Osteocyte (in vitro differentiated cells): ENCODE measurements at places on chromosomes 4 and X.

- no peak for DNase-seq
Observed at GRCh38 chrX:37357436-37357835, 8.3 kb downstream of the PRRG1 start.

- no peak for DNase-seq
Observed at GRCh38 chrX:132955690-132956089, 2.7 kb downstream of the HS6ST2 start.

- no peak for DNase-seq
Observed at GRCh38 chrX:22730542-22730941, 269.2 kb upstream of the DDX53 start.

GRCh38 chr4:4395849-4396627 lies 9.1 kb downstream of the NSG1 start:
- no peak for DNase-seq

DNA sequence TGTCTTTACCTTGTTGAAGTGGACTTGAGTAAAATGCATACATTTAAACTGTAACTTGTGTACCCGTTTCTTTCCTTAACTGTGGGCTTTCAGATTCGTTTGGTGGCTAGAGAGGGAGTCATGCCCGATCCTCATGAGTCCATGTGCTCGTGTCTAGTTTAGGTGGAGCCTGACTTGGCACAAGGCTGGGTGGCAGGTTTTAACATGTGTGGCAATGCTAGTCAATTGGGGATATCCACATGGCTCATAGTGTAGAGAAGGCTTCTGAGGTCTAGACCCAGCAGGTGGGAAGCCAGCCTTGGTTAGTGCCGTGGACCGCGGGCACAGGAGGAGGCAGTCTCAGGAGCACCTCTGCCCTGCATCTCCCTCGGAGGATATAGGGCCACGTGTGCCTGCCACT lies 48.5 kb upstream of the CLCN4 start:
- DNase-seq, result no peak

DNA sequence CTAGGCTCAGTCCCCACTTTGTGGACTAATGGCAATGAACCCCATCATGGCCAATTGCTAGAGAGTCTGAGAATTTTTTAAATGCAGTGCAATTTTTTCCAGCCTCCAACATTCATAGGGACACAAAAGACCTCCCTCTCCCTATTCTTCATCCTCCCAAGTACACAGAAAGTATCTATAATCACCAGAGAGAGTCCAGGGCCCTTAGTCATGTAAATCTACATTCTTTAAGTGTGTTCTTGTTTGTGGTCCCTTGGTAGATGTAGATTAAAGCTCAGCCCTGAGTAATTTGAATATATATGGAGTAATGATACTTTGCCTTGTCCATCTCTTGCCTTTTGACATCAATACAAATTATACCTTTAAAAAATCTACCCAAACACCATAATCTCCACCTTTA lies 51.3 kb upstream of the ATXN3L start:
- no peak for DNase-seq

- DNase-seq, result no peak
Observed at GRCh38 chrX:134883137-134883700, 107.6 kb upstream of the SMIM10 start.

DNA sequence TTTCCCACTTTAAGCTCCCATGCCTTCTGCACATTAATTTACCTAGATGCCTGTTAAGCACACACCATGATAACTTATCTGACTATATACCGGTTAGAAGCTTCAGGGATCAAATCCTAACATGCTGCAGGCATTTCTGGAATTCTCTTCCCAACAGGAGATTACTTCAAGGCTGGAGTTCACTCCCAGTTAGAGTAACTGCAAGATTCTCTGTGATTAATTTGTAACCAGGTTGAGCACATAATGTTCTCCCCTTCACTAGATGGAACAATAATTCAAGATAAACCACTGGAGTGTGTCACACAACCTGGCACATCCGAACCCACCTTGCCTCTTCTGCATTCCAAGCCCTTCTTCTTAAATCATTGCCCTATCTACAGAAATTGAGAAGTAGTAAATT lies 11.8 kb upstream of the UGT2A3 start:
- DNase-seq, result no peak
